ENCODE measurements at places on chromosomes 16 and 17.

GRCh38 chr16:75957870-75958269 is 231.6 kb upstream of the CPHXL start:
- DNase-seq: no peak

DNA sequence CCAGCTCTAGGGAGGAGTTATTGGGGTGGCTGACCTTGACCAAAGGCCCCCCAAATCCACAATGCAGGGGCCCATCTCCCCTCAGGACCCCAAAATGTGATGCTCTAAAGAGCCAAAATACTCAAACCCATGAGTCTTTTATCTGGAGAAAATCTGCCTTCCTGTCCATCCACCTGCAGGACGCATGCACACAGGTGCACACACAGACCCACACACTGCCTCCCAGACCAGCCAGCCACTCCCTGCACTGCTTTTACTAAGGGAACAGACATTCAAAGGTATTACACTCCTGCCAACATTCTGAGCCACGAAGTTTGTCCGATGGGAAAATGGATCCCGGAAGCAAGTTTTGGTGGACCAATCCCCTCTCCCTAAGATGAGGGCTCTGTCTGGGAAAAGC is 76.1 kb upstream of the CDH5 start:
- no peak for DNase-seq

DNA sequence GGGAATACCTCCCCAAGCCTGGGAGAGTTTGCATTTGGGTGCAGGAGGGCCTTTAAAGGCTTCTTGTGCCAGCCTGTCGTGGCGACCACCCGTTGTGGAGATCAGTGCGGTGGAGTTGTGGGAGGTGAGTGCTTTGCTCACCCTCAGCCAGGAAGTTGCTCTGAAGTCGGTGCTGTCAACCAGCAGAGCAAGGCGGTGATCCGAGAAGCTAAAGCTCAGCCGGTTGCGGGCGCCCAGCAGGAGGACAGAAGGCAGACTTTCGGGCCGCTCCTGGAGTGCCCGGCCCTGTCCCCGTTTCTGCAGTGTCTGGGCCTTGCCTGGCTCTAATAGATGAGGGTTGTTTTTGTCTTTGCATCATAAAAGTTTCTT is 1.4 kb downstream of the UBE2I start:
- peak; percentile 17 for DNase-seq

- peak; percentile 32 for DNase-seq
Measured at GRCh38 chr16:68400924-68401460, 47.3 kb downstream of the SMPD3 start.

DNA sequence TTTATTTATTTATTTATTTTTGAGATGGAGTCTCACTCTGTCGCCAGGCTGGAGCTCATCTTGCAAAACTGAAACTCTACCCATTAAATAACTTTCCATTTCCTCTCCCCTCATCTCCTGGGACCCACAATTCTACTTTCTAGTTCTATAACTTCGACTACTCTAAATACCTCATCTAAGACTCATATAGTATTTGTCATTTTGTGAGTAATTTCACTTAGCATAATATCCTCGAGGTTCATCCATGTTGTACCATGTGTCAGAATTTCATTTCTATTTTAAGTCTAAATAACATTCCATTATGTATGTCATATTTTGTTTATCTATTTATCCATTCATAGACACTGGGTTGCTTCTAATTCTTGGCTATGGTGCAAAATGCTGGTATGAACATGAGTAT is 5.1 kb upstream of the NT5M start:
- no peak for DNase-seq

GRCh38 chr16:7470344-7470743 is 137.7 kb downstream of the RBFOX1 start:
- DNase-seq: no peak

- DNase-seq: no peak
Measured at GRCh38 chr17:48148854-48149786, 41.6 kb downstream of the SNX11 start.

DNA sequence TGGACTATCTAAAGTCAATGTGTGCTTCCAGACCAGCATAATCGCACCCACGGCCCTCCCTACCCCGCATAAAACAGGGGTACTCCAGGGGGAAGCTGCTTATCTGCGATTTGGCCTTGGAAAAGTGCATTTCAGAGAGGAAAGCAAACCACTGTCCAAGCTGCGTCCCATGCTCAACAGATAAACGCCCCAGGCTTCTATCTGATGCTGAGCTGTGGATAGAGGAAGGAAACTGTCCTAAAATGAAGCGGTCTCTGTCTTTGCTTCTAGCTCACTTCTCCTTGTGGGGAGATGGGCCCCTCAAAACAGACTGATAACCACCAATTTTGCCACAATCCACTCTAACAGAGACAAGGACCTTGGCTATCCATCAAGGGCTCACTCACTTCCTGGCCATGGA is 160.5 kb upstream of the TNRC6C start:
- no peak for DNase-seq

- peak; percentile 77 for DNase-seq
Measured at GRCh38 chr16:67155295-67156142, 4.2 kb downstream of the TRADD start.

DNA sequence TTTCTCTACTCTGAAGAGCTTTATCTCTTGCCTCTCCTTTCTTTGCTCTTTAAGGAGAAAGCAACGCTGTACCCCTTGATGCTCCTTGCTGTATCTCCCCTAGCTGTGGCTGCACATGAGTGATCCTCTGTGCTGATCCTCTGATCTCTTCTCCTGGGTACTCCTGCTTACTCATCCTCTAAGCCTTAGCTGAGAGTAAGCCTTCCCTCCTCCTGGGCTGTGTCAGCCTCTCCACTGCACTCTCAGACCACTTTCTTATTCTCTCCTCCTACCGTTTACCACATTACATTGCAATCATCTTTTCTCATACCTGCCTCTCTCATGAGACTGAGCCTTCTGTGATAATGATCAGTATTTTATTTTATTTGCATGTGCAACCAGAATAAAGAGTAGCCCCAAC is 25.1 kb downstream of the SOX9 start:
- no peak for DNase-seq

- no peak for DNase-seq
Measured at GRCh38 chr17:411421-412120, 59.0 kb upstream of the RPH3AL start.

GRCh38 chr16:17396762-17397498 is 73.8 kb downstream of the XYLT1 start:
- DNase-seq: peak; percentile 44

DNA sequence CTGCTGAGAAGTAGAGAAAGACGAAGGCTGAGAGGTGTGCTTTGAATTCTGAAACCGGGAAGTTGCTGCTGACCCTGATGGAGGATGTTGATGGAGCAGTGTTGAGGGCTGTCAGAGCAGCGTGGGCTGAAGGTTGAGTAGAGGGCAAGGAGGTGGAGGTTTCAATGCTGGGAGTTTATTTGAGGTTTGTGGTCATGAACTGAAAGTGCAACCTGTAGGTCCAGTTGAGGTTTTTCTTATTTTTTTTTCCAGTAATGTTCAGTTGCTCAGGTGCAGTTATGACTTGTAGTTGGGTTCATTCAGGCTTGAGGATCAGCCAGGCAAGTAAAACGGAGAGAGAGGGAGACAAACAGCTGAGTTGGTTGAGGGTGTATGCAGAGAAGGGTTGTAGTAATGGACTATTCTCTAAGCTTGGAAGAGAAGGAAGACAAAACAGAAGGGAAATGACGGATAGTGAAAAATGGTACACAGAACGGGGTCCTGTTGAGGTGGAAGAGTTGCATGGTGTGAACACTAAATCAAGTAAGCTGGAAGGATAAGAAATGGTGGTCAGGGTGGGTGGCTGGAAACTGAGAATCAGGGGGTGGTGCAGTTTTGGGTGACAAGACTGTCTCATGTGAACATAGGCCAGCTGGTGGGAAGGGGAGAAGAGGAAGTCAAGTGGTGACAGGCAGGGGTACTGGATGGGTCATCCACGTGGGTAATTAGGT is 8.7 kb upstream of the UBE2G1 start:
- DNase-seq: no peak

DNA sequence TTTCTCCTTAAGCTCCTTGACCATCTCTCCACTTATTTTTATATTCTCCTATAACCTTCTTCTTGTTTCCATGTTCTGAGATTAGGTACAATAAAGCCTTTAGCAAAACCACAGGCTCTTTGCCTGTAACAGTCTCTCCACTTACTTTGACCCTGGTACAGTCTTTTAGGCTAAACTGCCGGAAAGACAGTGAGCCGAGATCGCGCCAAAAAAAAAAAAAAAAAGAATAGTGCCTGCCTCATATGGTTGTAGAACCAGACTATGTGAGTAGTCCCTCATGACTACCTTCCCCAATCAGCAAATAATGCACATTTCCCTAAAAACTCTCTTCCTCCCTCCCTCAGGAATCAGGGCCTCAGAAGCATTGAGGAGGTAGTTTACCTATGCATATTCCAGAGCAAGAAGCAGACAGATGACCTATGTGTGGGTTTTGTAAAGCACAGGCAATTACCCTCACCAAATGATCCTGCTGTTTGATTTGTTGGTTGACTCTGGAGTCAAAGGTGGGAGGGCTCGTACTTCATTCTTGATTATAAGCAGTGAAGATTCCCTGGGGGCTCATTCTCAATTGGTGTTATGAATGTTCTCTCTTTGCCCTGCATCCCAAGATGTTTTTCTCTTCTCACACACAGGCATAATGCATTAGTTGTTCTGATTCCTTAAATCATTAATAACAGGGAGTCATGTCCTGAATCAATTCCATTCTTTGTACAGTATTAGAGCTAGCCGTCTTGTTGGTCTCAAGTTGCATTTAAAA is 8.9 kb upstream of the NME1 start:
- DNase-seq: no peak

- DNase-seq: no peak
Measured at GRCh38 chr16:85761861-85762260, 11.0 kb upstream of the C16orf74 start.

DNA sequence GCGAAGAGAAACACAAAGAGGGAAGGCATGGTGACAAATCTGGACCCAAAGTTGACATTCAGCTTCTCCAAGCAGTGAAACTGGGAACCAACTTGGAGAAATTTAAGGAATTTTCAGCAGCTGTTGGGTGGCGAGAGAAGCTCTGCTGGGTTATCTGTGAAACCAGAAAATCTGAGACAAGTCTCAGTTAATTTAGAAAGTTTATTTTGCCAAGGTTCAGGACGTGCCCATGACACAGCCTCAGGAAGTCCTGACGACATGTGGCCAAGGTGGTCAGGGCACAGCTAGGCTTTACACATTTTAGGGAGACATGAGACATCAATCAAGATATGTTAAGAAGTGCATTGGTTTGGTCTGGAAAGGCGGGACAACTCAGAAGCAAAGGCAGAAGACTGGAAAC is 11.2 kb upstream of the CD300LF start:
- DNase-seq: no peak

DNA sequence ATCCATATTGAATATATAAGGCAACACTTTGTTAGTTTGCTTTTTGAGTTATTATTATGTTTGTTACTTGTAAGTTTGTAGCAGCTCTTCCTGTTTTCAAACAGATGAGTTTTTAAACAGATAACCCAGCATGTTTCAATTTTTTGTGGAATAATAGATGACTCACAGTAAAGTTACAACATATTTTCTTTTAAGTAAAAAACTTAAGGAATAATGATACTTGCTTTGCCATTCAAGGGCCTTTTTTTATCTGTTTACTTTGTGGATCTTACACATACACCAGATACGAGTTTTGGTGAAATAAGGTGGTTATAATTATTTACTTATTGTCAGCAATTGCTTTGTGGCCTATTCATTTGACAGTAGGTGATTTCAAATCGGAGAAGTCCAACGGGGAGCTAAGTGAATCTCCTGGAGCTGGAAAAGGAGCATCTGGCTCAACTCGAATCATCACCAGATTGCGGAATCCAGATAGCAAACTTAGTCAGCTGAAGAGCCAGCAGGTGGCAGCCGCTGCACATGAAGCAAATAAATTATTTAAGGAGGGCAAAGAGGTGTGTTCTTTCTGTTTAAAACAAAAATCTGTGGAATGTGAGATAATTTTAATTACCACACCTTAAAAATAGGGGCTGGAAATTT is 66.3 kb downstream of the BPTF start:
- no peak for DNase-seq

DNA sequence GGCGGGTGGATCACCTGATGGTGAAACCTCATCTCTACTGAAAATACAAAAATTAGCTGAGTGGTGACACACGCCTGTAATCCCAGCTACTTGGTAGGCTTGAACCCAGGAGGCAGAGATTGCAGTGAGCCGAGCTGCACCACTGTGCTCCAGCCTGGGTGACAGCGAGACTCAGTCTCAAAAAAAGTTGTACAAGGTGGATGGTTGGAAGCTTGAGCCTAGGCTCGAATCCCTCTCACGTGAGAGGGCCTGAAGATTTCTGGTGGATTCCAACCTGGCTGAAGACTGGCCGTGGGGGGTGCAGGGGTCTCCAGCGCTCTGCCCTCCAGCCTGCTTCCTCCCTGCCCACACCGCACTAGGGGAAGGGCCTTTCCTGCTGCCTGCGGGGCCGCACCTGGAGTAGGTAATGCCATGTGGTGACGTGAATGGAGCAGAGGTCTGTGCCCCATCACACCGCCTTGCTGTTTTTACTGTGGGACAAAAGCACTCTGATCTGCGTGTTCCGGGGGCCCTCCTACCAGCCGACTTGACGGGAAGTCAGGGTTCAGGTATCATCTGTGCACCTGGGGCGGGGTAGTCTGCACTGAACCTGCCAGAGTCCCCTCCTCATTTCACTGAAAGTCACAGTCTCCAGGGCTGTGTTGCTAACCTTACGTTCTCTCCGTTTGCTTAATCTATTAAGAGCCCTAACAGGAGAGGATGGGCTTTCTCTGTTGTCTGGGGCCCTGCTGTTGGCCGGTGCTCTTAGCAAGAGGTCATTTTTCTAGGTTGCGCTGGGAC is 4.2 kb downstream of the RPL13 start:
- DNase-seq: no peak

DNA sequence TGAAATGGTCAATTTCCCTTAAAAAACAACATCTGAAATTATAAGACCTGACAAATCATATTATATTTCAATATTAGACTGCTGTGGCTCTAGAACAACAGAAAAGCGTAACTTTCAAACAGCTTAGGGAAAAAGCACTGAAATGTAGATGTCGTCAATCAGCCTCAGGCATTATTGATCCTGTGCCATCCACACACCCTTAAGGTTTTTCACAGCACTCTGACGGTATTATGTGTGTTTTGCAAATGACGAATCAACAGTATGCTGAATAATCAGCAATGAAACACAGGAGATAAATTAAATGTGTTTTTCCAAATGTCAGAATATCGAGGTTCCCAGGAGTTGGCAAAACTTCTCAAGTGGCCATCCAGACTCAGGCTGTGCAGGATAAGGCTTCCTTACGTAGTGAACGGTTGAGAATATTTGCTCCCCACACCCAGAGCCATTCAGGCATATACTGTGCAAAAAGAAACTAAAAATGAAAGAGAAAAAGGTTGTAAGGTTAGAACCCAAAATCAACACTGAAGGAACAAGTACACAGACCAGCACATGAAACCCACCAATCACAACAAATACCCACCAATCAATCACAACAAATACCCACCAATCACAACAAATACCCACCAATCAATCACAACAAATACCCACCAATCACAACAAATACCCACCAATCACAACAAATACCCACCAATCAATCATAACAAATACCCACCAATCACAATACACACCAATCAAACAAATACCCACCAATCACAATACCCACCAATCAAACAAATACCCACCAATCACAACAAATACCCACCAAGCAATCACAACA is 7.7 kb upstream of the MBTPS1 start:
- DNase-seq: no peak

- no peak for DNase-seq
Measured at GRCh38 chr17:77929871-77930436, 28.5 kb upstream of the TNRC6C start.
